ENCODE measurements at places on chromosomes 2 and 18.

DNA sequence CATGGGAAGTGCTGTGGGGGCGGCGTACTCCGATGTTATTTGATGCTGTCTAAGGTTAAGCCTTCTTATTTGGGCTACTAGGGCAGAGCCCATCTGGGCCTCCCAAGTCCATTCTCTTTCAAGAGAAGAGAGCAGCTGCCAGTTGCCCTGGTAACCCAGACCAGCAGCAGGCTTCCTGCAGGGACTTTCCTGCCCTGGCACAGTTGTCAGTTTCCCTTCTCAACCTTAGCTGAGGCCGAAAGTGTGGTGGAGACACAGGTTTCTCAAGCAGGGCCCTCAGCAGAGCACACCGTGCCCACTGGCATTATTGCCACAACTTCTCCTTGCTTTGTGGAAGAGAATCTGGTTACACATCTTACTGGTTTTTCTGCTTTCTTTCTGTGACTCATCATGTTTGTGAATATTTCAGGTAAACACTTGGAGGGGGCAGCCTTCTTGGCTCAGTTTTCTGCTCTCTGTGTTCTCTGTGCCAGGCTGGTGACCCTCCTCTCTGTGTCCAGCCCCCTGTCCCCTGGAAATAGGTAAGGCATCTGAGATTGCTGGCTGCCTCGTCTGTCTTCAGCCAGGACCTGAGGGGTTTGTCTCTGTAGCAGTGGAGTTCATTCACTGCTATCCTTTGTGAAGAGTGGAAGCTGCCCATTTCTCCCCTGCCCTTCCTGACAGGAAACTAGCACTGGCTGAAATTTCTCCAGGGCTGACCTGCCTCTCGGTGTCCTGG is 111.0 kb downstream of the B3GNT2 start:
- no peak for DNase-seq

DNA sequence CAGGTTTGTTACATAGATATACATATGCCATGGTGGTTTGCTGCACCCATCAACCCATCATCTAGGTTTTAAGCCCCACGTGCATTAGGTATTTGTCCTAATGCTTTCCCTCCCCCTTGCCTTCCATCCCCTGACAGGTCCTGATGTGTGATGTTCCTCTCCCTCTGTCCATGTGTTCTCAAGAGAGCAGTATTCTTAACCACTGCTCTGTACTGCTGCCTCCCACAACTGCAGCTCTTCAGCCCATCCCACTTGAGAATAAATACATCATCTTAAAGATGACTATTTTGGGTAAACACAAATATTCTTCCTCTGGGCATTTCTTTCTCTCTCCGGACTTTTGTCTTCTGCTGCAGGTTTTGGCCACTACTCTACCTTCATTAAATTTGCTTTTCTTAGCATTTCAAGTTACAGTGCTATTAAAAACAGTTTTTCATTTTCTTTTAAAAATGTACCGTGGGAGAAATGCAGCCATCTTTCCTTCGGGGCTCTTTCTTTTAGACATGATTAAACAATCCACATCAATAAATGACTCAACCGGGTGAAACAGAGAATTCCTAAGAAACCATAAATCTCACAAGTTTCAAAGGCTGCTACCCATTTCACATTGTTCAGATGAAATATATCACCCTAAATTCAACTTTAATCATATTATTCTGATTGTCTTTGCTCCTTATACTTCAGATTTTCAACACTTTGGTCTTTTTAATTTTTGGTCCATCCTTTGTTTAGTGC is 323.4 kb downstream of the GALNT13 start:
- no peak for DNase-seq

GRCh38 chr2:64488050-64488974 is 34.4 kb downstream of the LGALSL start:
- peak; percentile 59 for DNase-seq

- no peak for DNase-seq
Measured at GRCh38 chr18:63301434-63301833, 18.1 kb downstream of the BCL2 start.

- no peak for DNase-seq
Measured at GRCh38 chr2:39685126-39685525, 19.4 kb downstream of the TMEM178A start.

GRCh38 chr2:105496271-105496670 is 97.4 kb upstream of the FHL2 start:
- DNase-seq, result no peak

GRCh38 chr2:20456636-20457426 is 10.0 kb downstream of the RHOB start:
- no peak for DNase-seq

- DNase-seq, result no peak
Measured at GRCh38 chr18:56676639-56677038, 25.5 kb downstream of the WDR7 start.

- no peak for DNase-seq
Measured at GRCh38 chr2:7943446-7943845, 738.4 kb upstream of the ID2 start.

GRCh38 chr2:126602334-126602733 is 53.6 kb upstream of the GYPC start:
- DNase-seq, result no peak

GRCh38 chr2:206392118-206392517 is 51.2 kb upstream of the ADAM23 start:
- no peak for DNase-seq

DNA sequence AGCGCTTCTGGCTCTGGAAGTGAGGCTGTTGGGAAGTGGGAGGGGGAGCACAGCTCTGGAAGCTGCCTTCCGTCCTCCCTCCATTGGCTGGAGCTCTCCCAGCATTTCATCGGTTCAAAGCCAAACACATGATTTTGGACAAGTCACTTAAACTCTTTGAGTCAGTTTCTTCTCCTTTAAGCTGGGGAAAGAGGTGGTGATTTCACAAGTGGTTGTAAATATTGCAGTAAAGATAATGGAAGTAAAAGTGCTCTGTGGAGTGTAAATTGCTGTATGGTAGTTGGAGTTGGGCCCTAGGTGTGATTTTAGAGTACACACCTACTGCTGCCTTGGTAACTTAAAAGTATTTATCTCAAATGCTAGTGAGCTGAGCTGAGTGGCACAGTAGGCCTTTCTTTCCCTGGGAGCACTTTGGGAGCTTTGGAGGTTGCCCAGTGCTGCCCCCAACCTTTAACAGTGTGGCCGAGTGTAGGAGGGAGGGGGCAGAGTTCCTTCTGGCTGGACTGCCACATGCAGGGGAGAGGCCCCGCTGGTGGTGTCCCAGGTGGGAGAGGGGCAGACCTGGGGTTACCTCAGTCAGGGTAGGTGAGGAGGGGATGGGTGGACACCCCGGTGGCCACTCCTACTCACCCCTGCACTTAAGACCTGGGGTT is 54.7 kb downstream of the ASAP2 start:
- no peak for DNase-seq

DNA sequence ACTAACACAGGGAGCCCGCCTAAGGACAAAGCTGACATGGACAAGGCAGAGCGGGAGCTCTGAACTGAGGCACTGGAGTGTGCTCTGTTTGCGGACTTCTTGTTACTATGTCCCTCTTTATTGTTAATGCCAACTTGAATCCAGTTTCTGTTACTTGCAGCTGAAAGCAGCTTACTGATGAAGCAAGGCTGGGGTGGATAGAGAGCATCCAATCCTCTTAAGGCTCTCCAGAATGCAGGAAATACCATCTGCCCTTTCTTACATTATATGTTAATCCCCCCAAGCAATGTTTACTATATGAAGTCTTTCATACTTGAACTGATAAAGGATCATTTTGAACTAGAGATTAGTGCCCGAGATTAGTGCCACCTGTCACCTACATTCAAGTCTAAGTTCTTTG is 9.4 kb downstream of the FAM210A start:
- no peak for DNase-seq

DNA sequence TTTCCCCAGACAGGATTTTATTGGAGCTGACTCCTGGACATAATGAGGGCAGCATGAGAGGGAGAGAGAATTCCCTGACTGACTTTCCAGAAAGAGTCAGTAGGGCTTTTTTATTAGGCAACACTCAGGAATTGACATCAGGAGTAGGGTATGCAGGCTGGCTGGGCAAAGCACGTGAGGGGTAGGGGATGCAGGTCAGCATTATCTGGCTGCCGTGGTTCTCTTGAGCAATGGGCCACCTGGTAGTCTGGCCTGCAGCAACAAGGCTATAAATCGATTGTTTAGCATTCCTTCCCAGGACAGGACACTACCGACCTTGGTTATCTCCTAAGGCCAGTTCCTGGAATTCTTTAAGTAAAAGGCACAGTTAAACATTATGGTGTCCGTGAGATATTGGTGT is 160.8 kb upstream of the AGAP1 start:
- no peak for DNase-seq

- DNase-seq, result no peak
Measured at GRCh38 chr2:84497285-84497684, 19.0 kb upstream of the DNAH6 start.

- no peak for DNase-seq
Measured at GRCh38 chr2:187838690-187839089, 284.5 kb upstream of the TFPI start.

DNA sequence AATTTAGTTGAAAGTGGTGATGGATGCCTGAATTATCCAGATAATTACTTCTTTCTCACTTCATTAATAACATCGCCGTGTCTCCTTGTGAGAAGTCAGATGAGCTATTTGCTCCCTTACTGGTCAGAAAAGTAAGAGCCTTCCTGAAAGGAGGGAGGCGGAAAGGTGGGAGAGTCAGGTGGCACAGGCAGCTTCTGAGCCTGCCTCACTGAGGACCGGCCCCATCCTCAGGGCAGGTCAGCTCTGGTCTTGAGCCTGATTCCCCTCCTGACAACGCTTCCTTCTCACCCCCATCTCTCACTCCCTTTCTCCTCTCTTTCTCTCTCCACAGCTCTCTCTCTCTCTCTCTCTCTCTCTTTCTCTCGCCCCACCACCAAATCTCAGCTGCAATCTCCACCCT is 10.1 kb upstream of the APOB start:
- DNase-seq, result no peak

DNA sequence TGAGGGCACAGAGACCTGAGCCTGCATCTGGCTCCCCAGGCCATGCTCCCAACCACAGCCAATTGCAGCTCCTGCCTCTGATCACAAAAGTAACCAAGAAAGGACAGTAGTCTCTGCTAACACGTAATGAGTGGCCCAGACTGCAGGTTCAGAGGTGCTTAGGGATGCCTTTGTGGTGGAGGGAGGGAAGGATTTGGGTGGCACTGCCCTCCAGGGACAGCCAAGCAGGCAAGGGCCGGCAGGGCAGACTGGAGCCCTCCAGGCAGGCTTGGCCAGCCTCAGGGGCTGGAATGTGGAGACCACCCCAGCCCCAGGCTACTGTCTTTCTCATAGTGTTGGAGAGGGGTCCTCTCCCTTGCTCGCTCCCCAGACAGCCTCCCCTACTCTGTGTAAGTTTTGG is 114.5 kb upstream of the SMAD2 start:
- DNase-seq, result no peak

DNA sequence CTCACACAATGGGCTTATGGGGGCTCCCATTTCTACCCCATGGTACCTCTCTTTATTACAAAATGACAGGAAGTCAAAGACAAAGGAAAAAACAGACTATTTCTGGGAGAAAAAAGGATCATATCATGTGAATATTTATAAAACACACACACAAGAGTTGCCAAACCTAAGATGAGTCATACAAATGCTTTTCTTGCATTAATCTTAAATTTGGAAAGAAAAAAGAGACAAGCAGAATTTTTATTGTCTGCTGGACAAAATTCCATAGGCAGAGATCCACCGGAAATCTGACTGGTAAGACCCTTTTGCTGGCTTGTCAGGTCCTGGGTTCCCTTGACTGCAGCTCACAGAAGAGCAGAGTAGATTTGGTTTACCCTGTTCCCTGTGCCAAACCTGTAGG is 1732.3 kb upstream of the PIK3C3 start:
- no peak for DNase-seq

GRCh38 chr2:77268626-77269025 is 253.6 kb downstream of the LRRTM4 start:
- DNase-seq, result no peak

DNA sequence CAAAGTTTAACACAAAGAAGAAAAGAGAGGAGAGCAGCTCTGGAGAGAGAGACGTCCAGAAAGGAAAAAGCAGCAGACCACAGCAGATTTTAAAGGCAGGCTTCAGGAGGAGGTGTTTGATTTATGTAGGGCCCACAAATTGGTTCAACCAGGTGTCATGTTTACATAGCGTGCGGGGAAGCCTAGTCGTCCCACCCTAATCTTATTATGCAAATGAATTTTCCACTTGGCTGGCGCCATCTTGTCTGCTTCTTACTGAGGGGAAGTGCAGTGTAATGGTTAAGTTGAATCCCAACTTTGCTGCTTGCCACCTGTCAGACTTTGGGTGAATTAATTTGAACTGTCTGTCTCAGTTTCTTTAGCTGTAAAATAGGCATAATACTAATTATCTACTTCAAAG is 282.4 kb upstream of the CYRIA start:
- DNase-seq, result no peak

DNA sequence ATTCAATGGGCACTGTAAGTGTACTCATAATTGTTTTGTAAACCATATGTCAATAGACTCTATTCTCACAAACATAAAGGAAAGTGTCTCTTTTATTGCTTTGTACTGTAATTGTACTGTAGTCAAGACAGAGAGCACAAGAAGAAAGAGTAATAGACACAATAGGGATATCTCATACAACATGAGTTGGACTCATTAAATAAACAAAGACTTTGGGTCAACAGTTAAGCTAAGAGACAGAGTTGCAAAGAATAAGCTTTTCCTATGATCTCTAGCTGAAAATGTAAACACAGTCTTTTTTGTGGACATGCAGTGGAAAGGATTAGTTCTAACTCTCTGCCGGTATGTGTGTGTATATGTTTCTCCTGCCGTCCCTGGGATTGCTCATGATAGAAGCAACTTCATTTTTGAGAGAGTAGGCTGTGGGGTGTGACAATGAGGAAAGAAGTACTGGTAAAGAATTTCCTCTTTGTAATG is 13.9 kb upstream of the KYNU start:
- DNase-seq, result no peak

DNA sequence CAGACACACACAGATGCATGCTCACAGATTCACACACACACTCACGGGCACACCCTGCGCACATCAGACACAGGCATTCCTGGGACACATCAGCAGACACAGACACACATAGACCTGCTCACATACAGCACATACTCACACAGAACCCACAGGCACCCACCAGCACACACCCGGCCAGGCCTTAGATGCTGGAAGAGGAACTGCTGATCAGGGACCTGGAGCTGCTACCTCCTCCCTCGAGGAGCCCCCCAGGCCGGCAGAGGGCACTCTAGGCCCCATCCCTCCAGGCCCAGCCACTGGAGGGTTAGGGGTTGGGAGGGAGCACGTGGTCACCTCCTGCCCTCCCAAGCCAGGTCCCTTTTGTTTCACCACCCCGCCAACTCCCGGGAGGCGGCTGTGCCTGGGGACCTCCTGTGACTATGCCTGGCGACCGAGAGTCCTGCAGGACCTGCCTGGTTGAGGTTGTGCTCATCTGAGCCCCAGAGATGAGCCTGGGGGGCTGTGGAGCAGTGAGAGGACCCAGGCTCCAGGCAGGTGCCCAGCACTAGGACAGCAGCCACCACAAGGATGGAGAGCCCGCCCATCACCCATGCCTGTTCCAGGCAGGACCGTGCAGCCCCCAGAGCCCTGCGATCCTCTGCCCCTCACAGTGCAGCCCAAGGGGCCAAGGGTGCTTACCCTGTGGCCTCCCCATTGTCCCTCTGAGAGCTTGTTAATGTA is 21.0 kb upstream of the PTMA start:
- no peak for DNase-seq
